ENCODE measurements at places on chromosomes 2 and 18.
A peak's percentile ranks its signal among the peaks of the same experiment; 100 is the strongest.

- no peak for DNase-seq
Measured at GRCh38 chr2:152005607-152006006, 93.2 kb downstream of the CACNB4 start.

DNA sequence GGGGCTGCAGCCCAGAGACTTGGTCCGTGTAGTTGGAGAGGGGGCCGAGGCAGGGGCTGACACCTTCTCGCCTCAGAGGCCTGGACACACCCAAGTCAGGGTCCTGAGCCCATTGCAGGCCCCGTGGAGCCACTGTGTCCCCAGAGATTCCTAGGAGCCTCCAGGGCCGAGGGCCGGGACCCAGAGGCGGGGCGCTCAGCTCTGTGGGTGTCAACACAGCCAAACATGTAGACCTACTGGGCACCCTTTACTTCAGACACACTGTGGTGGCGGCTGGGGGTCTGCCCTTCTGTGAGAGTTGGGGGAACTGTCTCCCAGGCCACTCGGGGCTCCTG lies 459 bp upstream of the ESPNL start:
- DNase-seq: no peak

DNA sequence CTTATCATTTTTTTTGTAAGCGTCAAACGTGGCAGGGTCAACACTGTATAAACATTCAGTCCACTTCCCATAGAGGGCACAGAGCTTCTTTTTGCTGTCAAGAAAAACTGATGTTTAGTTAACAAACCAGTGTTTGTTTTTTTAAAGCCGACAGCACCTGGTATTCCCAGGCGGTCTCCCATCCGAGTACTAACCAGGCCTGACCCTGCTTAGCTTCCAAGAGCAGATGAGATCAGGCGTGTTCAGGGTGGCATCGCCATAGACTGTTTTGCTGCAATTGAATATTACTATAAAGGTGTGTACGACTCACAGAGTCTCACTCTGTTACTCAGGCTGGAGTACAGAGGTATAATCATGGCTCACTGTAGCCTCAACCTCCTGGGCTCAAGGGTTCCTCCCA lies 31.5 kb downstream of the CABYR start:
- DNase-seq: no peak

- DNase-seq: no peak
Measured at GRCh38 chr2:236969767-236970655, 115.7 kb upstream of the COPS8 start.

DNA sequence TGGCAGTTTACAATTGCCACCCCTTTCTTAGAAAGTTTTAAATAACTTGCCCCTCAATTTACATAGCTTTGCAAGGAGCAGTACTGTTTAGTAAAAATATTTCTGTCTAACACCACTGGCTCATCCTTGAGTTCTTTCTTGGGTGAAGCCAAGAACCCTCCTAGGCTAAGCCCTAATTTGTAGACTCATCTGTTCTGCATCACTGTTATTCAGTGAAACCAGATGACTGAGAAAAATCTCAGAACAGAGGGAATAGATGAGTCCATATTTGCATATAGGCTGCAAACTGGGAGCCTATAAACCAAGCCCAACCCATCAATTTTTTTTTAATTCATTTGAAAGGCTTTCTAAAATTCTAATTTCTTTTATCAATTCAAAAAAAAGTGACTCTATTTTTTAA lies 161.4 kb upstream of the TFPI start:
- DNase-seq: no peak

GRCh38 chr2:51448911-51449310 lies 417.0 kb upstream of the NRXN1 start:
- no peak for DNase-seq

DNA sequence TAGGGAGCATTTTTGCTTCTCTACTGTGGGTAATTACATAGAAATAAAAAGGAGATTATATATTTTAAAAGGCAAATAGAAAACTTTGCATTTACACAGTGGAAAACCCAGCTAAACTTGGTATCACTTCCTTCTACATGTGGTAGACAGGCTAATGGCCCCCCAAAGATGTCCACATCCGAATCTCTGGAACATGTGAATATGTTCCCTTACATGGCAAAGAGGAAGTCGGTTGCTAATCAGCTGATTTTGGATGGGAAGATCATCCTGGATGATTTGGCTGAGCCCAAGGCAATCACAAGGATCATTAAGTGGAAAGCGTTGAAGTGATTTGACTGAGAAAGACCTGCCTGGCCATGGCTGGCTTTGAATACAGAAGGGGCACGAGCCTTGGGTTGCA lies 26.2 kb downstream of the CREG2 start:
- no peak for DNase-seq

DNA sequence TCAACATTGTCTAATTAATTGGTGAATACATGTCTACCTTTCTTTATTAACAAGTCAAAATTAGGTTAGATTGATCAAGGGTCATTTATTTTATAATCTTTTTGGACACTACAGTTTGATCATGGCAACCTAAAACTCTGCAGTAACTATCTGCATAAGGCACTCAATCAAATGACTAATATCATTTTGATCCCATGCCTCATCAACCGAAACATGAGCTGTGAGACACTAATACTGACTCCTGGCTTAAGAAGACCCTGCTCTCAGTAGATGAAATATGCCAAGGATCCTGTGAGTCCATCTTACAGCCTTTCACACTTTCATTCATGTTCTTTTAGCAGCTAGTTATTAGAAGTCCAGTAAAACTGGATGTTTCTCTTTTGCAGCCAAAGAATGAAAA lies 169.4 kb upstream of the CAVIN2 start:
- DNase-seq: no peak

DNA sequence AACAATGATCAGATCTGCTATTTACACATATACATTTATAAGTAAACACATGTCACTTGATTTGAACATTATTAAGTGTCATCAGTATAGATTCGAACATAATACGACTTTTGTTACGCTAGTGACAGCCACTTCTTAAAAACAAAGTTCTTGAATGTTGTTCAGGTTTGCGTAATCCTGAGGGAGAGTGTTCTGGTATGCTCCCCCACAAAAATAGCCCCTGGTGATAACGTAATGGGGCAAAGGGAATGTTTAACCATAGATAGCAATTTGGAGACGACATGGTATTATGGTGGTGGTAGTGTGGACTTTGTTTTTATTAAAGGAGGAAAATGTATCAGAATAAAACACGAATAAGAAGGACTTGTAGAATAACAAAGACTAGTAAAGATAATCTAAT lies 90.6 kb downstream of the PLEKHM3 start:
- no peak for DNase-seq

DNA sequence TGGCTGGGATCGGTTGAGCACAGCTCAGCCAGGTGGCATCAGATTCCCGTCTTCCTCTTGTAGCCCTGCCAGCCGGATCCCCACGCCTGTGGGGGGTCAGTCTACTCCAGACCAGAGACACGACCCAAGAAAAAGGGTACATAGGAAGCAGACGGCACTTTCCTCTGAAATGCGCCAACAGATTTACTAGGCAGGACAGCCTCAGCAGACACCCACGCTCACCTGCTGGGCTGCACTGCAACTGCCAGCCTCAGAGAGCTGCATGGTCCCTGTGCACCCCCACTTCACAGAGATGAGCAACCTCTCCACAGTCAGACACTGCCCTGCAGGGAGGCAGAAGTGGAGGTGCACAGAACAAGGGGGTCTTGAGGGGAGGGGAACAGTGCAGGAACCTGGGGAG lies 75.7 kb upstream of the OTOS start:
- no peak for DNase-seq

- DNase-seq: no peak
Measured at GRCh38 chr2:6231166-6231565, 539.0 kb downstream of the SOX11 start.

- DNase-seq: no peak
Measured at GRCh38 chr18:26993568-26993967, 128.1 kb upstream of the AQP4 start.

GRCh38 chr2:192247456-192247855 lies 52.7 kb upstream of the TMEFF2 start:
- DNase-seq: no peak

DNA sequence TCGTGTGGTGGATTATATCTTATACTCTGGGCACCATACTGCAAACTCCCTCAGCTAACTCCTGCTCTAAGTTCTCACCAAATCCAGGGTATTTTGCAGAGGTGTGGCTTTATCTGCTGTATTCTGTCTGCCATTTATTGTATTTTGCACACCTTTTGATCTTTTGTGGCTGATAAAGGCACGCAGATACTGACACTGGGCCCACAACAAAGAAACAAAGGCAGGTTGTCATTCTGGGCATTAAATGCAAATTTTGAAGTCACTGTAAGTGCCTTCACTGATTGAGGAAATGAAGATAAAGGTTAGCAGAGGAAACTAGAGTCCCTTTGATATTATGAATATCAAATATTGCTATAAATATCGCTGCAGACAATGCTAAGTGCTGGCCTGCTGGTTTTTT lies 265.8 kb upstream of the MEIS1 start:
- no peak for DNase-seq

GRCh38 chr2:64711252-64711800 lies 57.6 kb upstream of the SERTAD2 start:
- DNase-seq: no peak

GRCh38 chr2:2846332-2847208 lies 515.5 kb upstream of the MYT1L start:
- DNase-seq: no peak

DNA sequence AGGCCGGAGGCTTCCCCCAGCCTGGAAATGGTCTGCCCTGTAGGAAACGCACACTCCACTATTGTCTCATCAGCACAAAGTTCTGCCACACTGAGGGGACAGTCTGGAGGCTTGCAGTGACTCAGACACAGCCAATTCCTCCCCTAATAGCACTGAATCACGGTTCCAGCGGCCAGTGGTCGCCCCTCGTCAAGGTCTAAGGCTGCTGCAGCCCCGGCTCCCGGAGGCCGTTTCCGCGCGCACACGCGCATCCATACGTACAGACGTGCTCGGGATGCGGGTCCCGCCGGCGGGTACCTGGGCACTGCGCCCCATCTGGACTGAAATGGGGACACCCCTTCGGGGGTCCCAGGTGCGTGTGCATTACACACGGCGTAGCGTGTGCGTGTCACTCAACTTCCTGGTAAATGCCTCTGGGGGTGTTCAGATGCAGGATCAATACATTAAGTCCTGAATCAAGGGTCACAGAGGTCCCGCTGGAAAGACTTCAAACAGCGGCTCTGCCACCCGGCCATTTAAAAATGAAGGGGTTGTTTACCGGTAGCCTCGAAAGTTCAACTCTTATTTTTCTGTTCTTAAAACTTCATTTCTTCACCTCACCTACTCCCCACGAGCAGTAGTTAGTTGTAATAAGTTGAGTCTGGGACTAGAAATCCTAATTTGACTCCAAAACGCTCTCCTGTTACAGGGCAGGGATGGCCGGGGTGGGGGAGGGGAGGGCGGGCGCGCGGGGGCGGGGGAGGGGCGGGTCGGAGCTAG lies 572 bp upstream of the ZNF516 start:
- DNase-seq: peak; percentile 78

DNA sequence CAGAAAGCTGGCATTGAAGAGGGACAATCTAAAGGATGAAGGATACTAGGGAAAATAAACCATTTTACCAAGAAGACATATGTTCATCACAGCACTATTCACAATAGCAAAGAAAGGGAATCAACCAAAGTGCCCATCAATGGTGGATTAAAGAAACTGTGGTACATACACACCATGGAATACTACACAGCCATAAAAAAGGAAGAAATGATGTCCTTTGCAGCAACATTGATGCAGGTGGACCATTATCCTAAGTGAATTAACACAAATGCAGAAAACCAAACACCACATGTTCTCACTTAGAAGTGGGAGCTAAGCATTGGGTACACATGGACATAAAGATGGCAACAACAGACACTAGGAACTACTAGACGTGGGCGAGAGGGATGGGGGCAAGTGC lies 7.2 kb upstream of the MFF start:
- no peak for DNase-seq

DNA sequence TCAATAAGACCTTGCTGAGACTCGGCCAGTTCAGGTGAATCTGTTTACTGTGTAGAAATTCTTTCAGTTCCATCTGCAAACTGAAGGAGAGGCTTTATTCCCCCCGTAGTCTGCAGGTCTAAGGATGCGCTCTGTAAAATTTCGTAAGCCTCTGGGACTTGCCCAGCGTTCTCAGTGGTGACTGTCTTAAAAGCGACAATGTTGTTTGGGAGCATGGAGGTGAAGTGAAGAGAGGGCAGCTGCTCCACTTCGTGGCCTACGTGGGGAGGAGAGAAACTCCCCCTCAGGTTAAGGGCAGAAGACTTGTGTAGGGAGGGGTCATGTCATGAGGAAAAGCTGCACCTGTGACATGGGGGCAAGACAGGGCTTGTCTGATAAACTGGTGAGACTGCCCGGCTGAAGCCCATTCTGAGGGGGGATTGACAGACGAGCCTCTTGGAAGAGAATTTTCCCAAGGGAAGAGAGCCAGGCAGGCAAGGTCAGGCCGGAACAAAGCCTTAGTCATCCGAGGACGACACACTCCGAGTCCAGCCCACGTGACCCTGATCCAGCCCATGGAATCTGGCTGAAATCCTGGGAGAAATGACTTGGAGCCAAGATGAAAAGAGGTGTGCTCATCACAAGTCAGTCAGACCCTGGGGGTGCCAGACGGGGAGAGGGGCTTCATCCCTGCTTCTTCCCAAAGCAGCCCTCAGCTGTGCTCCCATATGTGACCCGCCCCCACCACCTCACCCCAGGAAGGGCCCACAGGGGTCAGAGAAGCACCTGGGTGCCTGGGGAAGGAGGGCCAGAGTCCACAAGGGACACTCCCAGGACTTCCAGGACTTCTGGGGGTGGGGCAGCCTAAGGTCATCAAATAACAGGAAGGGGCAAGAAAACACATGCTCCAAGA lies 88.5 kb upstream of the SH3BP4 start:
- DNase-seq: no peak

GRCh38 chr2:141930803-141931202 lies 200.0 kb downstream of the LRP1B start:
- DNase-seq: no peak

DNA sequence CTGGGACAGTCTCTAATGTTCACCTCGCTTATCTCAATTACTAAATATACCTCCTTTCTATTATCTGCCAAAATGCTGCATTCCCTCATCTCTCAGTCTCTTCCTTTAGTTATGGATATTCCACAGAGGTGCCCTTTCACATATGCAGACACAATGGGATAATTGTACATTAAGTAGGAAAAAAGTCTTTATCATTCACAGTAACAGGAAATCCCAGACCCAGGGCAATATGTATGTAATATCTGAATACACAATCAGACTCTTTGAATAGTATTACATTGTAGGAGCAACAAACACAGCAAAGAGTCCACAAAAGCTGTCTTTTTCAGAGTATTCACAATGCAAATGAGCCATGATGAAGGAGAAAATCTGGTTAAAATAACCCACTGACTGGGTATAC lies 1399.0 kb upstream of the ZEB2 start:
- no peak for DNase-seq

GRCh38 chr2:44191739-44192138 lies 23.1 kb downstream of the PPM1B start:
- DNase-seq: no peak

GRCh38 chr2:7693246-7694075 lies 776.2 kb downstream of the RNF144A start:
- no peak for DNase-seq

DNA sequence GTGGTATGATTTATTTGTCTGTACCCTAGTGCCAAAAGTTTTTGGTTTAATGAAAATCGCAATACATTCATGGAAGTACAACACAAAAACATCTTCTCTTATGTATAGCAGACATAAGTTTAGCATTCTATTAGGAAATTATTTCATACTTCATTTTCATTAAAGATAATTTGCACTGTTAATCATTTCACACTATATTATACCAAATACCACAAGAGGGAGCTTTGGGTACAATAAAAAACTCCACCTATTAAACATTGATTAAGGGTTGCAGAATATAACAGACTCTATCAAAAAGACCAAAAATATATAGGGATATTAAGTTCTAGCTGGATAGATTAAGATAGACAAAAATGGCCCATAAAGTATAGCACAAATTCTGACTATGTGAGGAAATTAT lies 79.0 kb downstream of the SLC66A3 start:
- DNase-seq: no peak
